ENCODE measurements at places on chromosomes 6 and 20.
A peak's percentile ranks its signal among the peaks of the same experiment; 100 is the strongest.

- DNase-seq = no peak
These were observed 62.4 kb downstream of the TNFRSF21 start for GRCh38 chr6:47247227-47247797.

DNA sequence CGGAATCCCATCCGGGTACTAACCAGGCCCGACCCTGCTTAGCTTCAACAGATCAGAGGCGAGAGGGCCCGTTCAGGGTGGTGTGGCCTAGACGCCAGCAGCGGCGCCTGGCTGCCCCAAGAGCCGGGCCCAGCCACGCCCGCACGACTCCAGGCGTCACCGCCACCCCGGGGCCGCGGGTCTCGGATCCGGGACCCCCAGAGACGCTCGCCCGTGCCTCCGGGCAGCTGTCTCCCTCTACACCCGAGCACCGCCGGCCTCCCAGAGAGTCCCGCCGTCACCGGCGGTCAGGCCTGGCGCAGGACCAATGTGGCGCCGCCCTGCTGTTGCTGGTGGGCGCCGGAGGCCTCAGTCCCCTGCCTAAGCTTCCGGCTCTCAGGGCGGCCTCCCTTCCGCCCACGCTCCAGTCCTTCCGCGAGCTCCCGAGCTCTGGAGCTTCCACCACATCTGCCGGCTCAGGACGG, 441.2 kb upstream of the DEFB115 start:
- DNase-seq = no peak

- no peak for DNase-seq
These were observed 31.4 kb downstream of the FOXP4 start for GRCh38 chr6:41577356-41578216.

DNA sequence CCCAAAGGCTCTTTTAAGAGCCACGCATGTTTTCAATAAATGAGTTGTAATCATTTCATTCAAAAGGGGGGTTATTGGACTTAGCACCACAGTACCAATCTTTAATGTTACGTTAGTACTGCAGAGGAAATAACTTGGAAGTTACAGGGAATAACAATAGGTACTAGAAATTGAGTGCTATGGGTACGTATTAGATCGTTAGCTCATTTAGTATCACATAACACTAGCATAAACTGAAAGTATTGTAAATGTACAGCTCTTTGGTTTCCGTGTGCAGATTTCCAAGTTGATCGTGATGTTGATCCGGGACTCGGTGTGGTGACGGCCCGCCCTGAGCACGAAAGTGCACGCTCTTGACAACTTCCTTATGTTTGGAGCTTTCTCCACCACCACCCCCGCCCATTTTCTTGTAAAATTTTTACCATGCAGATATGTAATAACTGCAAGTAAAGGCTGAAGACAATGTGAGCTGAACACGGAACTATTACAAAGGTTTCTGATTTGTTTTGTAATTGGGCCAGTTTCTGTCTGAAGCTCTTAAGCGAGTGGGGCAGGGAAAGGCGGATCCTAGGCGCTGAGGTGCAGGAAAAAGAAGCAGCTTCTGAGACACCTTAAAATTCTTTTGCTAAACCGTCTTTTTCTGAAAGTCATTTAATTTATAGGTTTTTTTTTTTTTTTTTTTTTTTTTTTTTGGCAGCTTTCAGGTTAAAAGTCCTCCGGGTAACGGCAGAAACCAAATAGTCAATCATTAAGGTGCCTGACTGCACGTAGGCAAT, 71.5 kb downstream of the HFE start:
- DNase-seq = peak; percentile 5

GRCh38 chr20:62774762-62775161, 21.5 kb upstream of the MRGBP start:
- DNase-seq = no peak

DNA sequence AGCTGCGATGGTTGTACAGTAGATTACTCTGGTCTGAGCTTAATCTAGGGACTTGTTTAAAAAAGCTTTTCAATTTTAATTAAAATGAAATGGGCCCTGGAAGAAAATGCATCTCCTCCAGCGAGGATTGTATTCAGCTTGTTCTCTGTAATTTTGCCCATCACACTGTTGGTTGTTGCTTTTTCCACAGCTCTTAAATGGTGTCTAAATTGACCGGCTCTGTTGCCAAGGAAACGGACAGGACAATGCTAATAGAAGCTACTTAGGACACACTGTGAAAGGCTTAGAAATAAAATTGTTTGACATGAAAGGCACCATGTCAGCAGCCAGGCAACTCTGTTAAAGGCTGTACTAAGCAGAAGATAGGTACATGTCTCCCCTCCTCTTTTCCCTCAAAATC, 116.7 kb upstream of the NRSN1 start:
- DNase-seq = no peak

DNA sequence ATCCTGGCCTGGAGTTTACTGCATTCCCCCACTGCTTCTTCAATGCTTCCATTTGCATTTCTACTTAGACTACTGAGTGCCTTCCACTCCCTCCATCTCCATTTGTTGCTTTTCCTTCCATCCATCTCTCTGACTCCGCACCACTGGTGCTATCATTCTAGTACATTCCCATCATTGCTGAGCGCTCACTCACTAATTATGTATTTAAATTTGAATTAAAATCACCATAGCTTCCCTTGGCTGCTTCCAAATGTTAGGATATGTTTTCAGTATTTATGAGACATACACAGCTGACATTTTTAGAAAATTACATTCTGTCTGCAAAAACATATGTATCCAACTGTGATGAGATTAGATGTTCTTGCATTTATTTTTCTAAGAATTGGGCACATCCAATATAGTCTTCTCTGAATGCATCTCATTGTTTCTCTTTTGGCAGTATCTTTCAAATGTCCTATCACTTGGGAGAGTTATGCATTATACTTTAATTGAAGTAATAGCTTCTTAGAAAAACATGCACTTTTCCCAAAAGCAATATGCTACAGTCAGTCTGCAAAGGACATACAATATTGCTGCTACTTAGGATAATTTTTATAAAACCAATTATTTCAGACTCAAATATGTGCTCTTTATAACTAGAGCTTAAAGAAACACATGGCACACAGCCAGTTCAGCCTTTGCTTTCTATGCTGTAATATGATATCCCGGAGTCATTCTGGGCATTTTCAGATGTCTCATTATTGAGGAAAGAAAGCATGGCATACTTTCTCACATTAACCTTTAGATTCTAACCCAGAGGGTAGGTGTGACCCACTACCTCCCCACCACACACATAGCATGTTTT, 12.1 kb upstream of the COL21A1 start:
- DNase-seq = no peak

DNA sequence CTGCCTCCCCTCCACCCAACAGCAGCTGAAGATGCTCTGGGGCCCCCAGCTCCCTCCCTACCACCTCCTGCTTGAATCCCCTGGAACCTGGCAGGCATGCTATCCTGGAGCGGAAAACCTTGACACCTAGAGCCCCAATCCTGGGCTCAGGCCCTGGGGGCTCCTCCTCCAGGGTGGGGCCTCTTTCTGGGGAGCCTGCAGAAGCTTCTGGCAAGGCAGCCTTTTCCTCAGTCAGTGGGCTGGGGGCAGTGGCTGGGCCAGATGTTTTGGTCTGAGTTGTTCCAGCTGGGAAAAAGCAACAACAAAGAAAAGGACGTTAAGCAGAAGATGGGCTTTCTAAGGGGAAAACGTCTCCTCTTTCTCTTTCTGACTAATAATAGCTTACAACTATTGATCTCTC, 21.1 kb downstream of the KIAA1755 start:
- DNase-seq = no peak

DNA sequence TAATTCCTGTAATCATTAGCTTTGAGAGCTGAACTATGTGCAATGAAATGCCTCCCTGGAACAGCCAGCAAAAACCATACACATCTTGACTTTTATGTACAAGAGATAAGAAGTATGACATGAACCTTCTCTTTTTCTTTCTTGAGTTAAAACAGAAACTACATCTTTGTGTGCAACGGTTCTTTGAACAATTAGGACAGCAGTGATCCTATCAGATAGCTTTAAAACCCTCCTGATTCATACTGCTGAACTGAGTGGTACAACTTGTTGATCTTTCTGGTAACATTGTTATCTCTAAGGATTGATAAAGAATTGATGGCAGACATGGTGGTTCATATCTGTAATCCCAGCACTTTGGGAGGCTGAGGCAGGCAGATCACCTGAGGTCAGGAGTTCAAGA, 43.4 kb downstream of the TRAF3IP2 start:
- no peak for DNase-seq

DNA sequence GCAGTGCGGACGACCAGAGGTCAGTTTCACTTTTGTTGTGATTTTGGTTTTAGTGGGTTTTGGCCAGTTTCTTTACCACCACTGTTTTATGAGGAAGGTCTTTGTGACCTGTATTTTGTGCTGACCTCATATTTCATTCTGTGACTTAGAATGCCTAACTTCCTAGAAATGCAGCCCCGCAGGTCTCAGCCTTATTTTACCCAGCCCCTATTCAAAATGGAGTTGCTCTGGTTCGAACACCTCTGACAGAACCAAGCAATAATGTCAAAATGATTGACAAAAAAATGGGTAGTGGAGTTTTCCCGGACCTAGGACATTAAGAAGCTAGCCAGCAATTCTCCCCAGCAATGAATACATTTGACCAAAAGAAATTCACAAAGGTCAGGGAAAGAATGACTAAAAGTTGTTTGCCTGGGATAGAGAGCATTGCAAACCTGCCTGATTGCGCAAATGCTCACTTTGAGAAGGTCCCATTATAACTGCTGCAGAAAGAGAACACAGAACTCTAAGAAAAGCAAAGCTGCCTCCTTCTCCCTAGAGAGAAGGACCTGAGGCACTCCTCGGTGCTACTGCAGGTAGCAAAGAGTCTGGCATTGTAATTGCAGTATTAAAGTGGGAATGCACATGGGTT, 288.8 kb downstream of the ADGB start:
- no peak for DNase-seq

- DNase-seq = no peak
These were observed 44.1 kb downstream of the CTNNBL1 start for GRCh38 chr20:37737826-37738420.
